ENCODE measurements at places on chromosomes 6 and 20. TPM values are rescaled to one million over a fixed set of nuclear protein-coding genes. Genes with fewer than 3 reads are reported as not detected.

DNA sequence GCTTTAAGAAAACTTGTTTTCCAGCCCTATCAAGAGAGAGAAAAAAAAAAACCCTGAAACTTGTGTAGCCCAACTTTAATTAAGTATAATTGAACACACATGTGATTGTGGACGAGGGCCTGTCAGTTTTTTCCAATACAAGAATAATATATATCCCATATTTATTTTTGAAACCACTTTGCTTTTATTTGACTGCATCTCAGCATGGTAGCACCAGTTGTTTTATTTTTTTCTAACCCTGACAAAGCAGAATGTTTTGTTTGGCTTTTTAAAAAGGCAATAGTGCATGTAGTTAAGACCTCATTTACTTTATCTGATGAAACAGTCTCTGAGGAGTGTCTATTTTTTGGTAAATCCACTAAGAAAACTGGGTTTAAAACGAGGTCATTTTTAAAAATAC, 257.7 kb downstream of the CDKAL1 start:
- no peak for DNase-seq

DNA sequence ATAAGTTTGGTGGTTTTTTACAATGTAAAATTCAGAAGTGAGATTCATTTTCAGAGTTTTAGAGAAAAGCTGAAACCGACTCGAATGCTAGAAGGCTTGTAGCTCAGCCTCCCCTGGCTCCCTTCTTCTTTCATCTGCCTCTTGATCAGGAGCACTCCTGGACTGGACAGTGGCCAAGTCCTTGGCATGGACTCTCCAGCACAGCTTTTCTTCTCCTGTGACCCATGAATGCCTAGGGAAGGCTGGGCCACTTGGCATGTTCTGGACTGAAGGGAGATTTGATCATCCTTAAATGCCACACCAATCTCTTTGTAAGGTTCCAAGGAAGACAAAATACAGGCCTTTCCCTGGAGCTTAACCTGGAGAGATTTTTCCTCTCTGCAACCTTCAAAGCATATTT, 384.0 kb upstream of the SASH1 start:
- no peak for DNase-seq

GRCh38 chr20:3209257-3209945, at the start of gene ITPA:
ITPA (plus strand) TSS chr20:3209498; CDS start chr20:3209552, 54 bp downstream.
- no peak for DNase-seq

GRCh38 chr6:82144852-82145340, 102.6 kb downstream of the IBTK start:
- peak; percentile 49 for DNase-seq

DNA sequence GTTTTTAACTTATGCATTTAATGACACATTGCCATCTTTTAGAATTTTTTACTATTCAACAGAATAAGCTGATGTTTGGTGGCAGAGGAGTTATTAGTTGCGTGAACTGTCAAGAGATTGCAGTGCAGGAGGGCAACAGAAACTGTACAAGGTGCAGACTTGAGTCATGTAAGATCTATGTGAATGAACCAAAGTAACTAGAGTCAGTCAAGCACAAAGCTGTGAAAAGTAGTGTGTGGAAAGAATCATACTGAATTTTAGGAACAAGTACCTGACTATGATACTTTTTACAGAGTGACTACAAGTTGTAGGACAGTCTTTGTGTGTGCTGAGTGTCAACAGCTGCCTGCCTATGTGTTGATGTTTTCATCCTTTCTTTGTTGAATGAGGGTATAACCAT, 2.7 kb upstream of the C6orf163 start:
- no peak for DNase-seq

DNA sequence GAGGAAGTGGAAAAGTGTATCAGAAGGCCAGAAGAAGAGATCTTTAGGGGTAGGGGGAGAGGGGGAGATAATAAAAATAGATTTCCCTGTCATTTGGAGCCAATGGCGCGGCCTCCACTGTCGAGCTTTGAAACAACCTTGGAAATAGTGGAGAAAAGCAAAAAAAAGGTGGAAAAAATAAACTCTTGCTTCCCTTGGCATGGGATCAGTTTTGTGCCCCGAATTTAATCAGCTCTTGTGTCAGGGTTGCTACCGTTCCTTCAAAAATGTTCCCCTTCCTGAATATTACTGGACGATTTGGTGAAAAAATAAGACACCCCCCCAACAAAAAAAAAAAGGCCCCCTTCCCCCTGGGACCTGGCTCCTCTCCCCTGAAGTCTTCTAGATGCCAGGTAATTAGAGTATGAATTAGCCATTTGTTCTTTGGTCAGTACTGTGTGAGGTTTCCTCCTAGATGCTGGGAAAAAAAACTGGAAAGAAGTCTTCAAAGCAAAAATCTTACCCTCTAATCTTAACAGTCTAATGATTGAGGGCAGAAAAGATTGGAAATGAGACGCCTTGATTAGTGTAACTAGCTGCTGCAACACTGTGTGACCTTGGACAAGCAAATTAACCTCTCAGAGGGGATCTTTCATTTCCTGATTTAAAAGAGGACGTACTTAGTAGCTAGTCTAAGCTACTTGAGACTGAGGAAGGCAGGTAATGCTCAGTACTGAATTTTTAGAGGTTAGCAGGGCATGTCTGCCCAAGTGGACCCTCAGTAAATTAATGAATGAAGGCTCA, 872 bp upstream of the RBM39 start:
- no peak for DNase-seq

GRCh38 chr6:1757131-1757530, 147.4 kb downstream of the FOXC1 start:
- no peak for DNase-seq

GRCh38 chr6:63527658-63528514, 44.4 kb upstream of the LOC128125822 start:
- DNase-seq = peak; percentile 10

- peak; percentile 73 for DNase-seq
Observed at GRCh38 chr6:20661721-20662120, 127.5 kb downstream of the CDKAL1 start.

GRCh38 chr6:33204415-33205190, at the start of gene HSD17B8:
HSD17B8 (plus strand) TSS chr6:33204655; CDS start chr6:33204669, 14 bp downstream.
- peak; percentile 64 for DNase-seq

DNA sequence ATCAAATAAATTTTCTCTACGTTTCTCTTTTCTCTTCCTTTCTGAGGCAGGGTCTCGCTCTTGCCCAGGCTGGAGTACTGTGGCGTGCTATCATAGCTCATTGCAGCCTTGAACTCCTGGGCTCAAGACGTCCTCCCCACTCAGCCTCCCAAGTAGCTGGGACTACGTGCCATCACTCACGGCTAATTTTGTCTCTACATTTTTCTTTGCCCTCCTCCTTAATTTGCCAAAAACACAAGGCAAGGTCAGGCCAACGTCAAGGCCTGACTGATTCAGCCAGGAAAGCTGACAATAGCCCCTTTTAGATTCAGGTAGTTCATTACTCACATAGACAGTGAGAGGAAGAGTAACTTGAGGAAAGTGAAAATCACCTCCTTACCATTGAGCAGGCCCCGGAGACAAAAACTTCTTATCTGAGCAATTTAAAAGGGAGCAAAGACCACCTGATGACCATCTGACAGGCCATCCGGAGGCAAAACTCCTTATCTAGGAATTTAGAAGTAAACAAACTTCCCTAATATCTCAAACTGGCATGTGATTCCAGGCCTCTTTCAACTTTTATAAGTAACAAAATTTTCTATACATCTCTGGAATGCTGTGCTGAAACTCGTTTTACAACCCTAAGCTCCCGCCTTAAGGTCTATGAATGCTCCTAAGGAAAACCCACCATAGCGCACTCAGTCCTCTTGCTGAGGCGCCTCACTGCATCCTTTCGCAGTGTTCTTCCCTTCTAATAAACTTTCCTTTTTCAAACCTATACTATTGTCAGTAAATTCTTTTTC, 42.1 kb upstream of the SRPK1 start:
- DNase-seq = no peak

GRCh38 chr6:14918200-14918907, 327.5 kb upstream of the JARID2 start:
- DNase-seq = no peak

GRCh38 chr6:10316373-10316721, 98.5 kb downstream of the TFAP2A start:
- DNase-seq = no peak

DNA sequence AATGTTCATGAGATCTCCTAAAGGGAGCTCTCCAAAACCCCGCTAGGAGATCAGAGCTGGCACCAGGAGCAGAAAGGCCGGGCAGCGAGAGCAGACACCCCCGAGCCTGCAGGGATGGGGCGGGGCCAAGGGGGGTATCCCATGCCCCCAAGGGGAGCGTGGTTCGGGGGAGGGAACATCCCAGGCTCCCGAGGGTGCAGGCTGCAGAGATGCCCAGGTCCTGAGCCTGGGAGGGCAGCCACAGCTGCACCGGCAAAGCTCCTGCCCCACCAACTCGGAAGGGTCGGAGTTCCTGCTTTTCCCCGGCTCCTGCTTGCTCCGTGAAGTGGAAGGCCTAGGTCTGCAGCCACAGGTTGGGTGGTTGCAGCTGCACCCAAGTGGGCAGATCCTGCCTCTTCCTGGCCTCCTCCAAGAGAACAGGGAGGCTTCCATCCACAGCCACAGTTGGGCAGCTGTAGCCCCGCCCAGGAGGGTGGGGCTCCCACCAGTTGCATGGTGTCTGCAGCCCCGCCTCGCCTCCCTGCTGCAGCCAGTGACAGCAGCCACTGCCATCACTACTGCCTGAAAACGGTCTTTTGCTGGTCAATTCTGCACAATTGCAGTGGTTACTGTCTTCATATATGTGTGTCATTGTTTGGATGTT, 13.4 kb upstream of the GMNN start:
- DNase-seq = no peak

DNA sequence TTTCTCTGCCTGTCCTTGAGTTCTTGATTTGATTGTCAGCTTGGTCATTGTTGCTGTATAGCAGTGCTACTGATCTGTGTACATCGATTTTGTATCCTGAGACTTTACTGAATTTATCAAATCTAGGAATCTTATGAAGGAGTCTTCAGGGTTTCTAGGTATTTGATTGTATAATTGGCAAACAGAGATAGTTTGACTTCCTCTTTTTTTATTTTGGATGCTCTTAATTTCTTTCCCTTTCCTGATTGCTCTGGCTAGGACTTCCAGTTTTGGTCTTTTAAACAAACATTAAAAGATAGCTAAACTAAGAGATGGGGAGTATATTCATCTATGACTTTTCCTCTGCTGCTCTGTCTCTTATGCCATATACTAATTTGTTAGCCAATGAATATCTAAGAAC, 62.4 kb downstream of the NCOA7 start:
- DNase-seq = no peak

DNA sequence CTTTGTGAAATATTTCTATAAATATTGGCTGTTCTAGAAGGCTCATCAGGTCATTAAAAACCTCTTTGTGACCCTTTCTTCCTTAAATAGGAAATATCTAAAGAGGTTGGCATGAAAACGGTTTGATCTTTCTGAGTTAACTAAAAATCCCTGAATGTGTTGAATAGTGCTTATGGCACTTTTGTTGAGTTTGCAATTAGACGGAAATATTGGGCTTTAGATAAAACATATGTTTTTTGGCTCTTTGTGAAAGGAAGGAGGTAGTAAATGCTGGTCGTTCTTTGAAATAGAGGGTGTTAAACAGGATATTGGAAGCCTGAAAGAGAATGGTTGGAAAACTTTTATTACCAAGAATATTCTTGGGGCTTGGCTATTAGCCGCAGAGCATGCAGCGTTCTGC, 163.0 kb downstream of the ARID1B start:
- no peak for DNase-seq

DNA sequence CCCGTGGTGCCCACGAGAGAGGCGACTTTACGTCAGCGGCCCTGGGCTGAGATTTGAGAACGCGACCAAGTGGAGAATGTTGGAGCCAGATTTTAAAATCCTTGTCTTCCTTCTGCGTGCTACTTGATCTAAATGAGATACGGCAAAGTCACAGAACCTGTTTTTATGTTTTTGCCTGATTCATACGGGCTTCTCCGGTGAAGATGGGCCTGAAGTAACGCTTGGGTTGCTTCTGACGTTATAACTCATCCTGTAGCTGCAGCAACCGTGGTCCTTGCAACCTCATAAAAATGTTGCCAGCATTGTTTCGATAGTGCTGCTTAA, 462 bp upstream of the SLC35B3 start:
- DNase-seq = no peak

- DNase-seq = no peak
Observed at GRCh38 chr20:51489611-51490010, 52.9 kb downstream of the NFATC2 start.

DNA sequence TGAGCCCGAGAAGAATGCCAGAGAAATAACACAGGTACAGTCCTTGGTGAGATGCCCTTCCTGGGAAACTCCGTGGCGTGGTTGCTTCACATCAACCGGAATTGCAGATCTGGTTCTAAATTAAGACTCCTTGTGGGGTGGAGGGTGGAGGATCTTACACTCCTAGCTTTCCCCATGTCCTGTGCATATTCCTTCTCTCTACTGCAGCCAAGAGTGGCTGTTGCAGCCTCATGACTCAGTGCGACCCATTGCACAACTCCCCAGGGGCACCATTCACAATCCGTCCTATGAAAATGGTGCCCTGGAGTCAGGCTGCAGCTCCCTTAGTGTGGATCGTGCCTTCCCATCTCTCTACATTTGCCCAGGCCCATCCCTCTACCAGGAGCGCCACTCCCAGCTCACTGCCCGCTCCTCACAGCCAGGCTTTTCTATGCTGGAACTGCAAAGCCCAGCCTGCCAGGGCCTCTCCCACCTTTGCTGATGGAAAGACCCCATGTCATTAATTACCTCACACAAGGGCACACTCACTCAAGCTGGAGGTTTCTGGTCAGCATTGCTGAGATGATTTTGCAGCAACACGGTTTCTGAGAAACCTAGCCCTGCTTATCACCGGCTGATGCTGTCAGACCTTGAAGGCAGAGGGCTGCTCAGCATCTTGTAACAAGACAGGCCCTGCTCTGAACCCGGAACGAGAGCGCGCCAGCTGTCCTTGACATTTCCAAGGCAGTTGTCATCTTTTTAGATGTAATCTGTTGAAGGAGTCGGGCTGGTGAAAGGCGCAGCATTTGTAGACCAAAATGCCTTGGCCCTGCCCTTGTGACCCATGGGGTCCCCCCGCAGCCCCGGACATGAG, 39.7 kb downstream of the SIRPA start:
- no peak for DNase-seq

DNA sequence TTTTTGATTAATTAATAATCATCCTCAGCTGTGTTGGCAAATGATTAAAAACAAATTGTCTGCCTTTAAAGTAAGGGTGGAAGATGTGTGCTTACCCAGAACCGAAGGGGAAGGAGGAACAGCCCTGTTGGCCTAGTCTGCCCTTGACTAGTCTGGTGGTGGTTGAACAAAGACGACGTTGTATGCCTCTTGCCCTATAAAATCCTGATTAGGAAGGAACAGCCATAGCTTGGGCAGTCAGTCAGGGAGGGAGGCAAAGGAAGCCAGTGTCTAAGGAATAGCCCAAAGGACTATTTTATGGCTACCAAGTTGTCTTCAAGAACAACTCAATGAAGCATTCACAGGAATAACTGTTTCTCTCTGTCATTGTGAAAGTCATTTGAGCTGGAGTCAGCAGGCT, 70.7 kb downstream of the PRDM1 start:
- no peak for DNase-seq

- DNase-seq = no peak
Observed at GRCh38 chr20:36599912-36600345, 5.7 kb upstream of the RAB5IF start.

PHACTR2 gene
- total RNA-seq = 137 TPM

SLC17A3 gene
- not detected for total RNA-seq

COL9A1 gene
- total RNA-seq = not detected

C6orf132 gene
- not detected for total RNA-seq

SEMG1 gene
- total RNA-seq = not detected

RPP40 gene
- 32.9 TPM for total RNA-seq

PLTP gene
- total RNA-seq = 19.7 TPM

VSX1 gene
- not detected for total RNA-seq

PARD6B gene
- 0.13 TPM for total RNA-seq

RSPH9 gene
- total RNA-seq = 0.40 TPM

GPSM3 gene
- total RNA-seq = 7.1 TPM
